GDM1 (cell line): ENCODE measurements at places on chromosomes 2 and 18.

GRCh38 chr2:127953849-127954248 lies 68.1 kb upstream of the AMMECR1L start:
- no peak for DNase-seq

DNA sequence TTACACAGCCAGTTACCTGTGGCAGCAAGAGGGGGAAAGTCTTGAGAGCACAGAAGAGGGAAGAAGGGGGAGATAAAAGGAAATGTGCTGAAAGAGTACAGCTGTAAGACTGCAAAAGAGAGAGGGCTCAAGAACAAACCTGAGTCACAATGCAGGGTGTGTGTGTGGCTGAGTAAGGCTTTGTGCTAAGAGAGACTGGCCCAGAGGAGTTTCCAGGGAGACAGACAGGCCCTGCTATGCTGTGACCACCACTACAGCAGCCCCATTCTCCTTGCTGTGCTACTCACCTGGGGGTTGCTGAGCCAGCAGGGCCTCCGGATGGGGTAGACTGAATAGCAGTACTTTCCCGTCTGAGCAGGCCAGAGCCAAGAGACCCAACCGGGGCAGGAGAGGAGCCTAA lies 12.4 kb upstream of the MPV17 start:
- no peak for DNase-seq

DNA sequence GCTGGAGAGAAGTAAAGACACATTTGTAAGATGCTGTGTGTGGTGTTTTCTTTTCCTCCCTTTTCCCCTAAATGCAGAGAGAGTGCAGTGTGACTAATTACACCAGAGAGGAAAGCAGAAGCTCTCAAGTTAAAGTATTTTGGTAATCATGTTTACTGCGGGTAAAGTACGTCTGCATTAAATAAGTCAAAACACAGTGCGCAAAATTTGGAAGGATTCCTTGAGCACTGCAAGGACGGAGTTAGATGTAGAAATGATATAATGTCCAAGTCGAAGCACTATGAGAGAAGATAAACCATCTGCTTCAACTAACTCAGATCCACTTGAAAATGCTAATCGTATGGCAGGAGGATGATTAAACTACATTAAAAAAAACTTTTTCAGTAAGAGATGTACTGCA lies 766.5 kb downstream of the RNF144A start:
- no peak for DNase-seq

- no peak for DNase-seq
Observed at GRCh38 chr18:6718267-6718666, 11.2 kb upstream of the ARHGAP28 start.

- DNase-seq: no peak
Observed at GRCh38 chr2:180061085-180061484, 54.0 kb upstream of the CWC22 start.

DNA sequence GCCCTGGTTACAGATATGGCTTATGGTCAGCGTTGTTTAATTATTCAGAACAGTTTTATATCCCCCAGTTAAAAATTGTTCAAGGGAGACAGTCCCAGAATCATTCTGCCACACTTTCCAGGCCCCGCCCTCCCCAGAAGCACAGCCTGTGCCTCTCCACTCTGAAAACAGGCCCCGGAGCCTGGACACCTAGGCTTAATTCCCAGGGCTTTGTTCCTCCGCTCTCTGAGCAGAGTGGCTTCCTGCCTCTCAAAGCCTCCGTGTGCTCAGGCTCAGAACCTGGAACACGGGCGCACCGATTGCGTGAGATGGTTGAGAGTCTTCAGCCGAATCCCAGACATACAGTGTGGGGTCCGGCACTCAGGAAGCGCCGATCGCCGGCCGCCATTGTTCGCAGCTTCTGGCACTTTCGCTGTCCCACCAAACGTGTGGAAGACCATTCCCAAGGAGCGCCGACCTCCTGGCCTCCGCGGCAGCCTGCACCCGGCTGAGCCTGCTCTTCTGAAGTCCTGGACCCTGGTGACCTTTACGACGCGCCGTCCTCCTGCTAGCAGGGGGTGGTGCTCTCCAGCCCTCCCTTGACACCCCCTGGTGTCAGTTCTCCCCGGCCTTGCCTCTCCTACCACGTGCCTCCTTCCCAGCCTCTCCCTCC lies 45.6 kb downstream of the TWIST2 start:
- DNase-seq: no peak

DNA sequence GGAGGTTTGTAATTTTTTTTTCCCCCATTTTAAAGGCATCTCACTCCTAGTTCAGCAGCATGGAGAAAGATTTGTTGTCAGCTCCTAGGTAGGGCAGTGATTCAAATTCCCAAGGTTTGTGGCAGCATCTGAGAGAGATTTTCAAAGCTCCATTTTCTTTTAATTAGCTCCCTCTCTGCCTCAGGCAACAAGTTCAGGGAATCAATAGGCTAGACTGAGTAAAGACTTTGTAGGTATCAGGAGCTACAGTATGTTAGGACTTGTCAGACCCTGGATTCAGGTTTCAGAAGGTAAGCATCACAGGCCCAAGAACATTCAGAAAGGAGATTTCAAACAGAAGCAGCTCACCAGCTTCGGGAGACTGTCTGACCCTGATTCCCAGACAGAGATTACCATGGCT lies 273.3 kb upstream of the ERBB4 start:
- DNase-seq: no peak
